ENCODE measurements at places on chromosomes 3 and 15.
A peak's percentile ranks its signal among the peaks of the same experiment; 100 is the strongest.

DNA sequence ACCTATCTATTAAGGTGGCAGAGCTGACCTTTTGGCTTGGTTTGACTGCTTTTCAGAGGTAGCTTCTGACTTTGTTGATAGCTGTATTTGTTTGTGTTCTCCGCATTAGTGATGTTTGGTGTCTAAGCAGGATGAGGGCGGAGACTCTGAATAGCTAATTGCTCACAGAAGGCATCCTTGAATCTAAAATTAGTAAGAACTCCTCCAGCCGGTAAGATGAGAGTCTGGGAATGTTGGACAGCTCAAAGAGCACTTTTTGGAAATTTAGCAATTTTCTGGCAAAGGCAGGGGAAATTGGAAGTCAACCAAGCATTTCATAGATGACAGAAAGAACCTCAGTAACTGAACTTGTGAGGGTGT is 174.1 kb downstream of the KLHL25 start:
- DNase-seq: no peak

GRCh38 chr15:82178061-82178460 is 84.5 kb downstream of the EFL1 start:
- DNase-seq: no peak

DNA sequence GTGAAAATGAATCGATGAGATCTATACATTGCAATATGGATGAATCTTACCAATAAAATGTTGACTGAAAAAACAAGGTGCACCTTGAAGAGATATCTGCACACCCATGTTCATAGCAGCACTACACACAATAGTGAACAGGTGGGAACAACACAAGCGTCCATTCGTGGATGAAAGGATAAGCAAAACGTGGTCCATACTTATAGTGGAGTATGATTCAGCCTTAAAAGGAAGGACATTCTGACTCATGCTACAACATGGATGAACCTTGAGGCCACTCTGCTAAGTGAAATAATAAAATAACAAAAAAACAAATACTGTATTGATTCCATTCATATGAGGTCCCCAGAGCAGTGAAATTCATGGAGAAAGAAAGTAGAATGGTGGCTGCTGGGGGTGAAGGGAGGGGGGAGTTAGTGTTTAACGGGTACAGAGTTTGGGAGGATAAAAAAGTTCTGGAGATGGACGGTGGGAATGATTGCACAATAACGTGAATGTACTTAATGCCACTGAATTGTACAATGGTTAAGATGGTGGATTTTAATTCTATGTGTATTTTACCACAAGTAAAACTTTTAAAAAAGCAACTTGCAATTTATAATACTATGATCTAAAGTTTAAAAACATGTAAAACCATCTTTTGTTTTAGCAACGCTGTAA is 35.6 kb downstream of the IQSEC1 start:
- DNase-seq: no peak

GRCh38 chr3:72306800-72307341 is 521.9 kb upstream of the PROK2 start:
- no peak for DNase-seq

GRCh38 chr15:54884312-54884711 is 312.4 kb downstream of the RSL24D1 start:
- DNase-seq: no peak

GRCh38 chr15:67803299-67803698 is 22.0 kb upstream of the SKOR1 start:
- DNase-seq: no peak

DNA sequence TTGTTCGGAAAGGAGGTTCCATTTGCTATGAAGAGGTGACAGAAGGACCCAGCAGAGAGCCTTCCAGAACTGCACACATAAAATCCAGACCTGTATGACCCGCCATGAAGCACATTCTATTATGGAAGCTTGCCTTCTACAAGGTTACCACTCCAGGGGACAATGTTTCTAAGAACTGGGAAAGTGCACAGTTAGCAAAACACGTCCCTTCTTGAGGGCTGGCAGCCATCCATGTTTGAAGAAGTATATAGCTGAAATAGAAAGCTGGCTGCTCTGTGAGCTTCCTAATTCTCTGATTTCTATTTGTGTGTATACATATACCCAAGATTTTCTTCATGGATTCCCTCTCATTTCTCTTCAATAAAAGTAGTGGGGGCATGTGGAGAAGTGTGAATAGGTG is 74.6 kb downstream of the CNTN3 start:
- no peak for DNase-seq

DNA sequence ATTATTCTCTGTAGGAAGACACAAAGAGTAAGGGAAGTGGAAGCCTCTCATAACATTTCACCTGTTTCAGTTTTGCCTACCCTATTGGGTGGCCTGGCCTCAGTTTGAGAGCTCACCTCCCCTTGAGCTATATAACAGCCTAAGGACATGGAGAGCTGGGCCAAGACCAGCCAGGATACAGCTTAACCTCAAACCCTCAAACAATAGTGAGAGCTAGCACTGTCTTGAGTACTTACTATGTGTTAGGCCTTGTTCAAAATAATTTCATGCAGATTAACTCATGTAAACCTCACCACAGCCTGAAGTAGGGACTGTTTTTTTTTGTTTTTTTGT is 15.0 kb upstream of the TBL1XR1 start:
- no peak for DNase-seq

GRCh38 chr15:50024281-50024680 is 94.8 kb downstream of the ATP8B4 start:
- DNase-seq: no peak

- DNase-seq: peak; percentile 16
Observed at GRCh38 chr3:141561426-141562034, 74.7 kb downstream of the RASA2 start.

DNA sequence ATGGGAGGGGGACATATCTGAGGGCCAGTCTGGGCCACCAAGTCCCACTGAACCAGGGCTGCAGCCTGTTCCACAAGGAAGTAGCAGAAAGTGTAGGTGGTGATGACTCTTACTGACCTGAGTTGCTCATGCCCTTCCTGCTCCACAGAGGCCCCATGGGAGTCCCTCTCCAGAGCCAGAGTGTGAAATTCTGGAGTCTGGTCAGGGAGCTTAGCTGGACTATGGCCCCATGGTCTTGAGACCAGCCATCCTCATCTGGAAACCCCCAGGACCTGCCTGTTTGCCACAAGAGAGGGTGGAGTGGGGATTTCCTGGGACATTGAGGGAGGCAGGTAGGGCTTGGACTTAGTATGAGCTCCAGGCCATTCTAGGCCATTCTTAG is 3.0 kb downstream of the SPINT1 start:
- no peak for DNase-seq

- DNase-seq: no peak
Observed at GRCh38 chr3:158679547-158680000, 7.1 kb upstream of the LXN start.

GRCh38 chr3:55245351-55245750 is 241.8 kb downstream of the WNT5A start:
- peak; percentile 51 for DNase-seq

DNA sequence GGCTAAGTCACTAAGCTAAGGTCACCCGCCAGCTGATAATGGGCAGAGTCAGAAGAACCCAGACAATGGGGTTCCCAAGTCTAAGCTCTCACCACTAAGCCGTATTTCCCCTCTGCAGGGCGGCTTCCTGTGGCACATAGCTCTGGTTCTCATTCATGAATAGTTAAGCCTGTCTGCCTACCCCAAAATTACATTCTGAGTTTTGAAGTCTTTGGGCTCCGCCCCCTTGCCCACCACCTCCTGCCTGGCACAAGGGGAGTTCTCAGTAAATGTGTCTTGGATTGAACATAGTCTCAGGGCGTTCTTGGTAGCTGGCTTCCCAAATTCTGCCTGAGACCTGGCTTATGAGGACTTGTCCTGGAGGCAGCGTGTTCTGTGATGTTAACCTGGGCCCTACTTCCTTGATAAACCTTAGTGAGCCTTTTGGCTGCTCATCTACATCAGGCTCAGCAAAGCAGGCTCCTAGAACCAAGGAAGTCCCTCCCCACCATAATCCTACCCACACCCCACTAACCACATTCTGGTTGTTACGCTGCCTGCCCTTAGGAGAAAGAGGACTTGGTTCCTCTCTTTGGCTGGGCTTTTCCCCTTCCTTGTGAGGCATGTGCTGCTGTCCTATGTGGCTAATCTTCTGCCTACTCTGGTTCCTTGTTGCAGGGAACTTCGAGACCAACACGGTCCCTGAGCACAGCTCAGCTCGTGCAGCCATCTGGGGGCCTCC is 54.9 kb downstream of the STARD5 start:
- no peak for DNase-seq

DNA sequence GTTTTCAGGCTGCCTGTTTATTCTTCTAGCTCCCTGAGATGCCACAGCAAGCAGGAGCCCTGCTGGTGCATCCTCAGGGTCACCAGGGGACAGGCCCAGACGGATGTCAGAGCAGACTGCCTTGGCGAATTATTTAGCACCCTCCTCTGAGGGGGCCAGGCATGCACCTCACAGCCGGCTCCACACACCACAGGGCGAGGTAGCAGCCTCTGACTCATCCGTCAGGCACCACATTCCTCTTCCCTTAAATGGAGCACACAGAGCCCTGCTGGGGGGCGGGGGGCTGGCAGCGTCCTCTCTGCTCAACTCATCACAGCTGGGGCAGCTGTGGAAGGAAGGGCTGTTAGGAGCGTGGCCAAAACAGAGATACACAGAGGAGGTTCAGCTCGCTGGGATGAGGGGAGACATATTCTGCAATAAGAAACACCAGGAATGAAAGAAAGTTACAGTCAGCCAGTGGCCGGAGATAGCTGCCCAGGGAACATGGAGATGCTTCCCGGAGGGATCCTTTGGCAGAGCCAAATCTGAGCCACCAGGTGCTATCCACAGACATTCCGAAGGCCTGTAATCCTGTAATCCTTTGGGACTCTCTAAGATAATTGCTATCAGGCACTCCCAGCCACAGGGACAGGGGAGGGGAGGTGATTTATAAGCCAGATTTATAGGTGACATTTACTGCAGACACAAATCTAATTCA is 13.9 kb upstream of the PRICKLE2 start:
- DNase-seq: peak; percentile 84
